ENCODE measurements at places on chromosomes 13 and 19. TPM values are rescaled to one million over a fixed set of nuclear protein-coding genes. Genes with fewer than 3 reads are reported as not detected.

DNA sequence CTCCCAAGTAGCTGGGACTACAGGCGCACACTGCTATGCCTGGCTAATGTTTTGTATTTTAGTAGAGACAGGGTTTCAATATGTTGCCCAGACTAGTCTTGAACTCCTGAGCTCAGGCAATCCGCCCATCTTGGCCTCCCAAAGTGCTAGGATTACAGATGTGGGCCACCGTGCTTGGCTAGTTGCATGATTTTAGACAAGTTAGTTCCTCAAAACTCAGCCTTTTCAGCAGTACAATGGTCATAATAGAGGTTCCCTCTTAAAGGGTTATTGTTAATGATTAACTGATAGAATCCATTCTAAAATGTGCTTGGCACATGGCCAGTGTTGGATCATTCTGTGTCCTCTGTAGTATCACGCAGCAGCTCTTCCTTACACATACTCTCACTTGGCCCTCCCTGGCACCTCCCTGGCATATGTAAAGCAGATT lies 19.5 kb upstream of the IFT88 start:
- no peak for DNase-seq
- no peak overlapping the region for H3K27ac ChIP-seq
- H3K27me3 ChIP-seq = no peaks in the 10 kb centered on the region
- no peak overlapping the region for H3K4me3 ChIP-seq
- H3K36me3 ChIP-seq = no peaks in the 10 kb centered on the region

POLD1 gene
- total RNA-seq = 29.1 TPM

DNA sequence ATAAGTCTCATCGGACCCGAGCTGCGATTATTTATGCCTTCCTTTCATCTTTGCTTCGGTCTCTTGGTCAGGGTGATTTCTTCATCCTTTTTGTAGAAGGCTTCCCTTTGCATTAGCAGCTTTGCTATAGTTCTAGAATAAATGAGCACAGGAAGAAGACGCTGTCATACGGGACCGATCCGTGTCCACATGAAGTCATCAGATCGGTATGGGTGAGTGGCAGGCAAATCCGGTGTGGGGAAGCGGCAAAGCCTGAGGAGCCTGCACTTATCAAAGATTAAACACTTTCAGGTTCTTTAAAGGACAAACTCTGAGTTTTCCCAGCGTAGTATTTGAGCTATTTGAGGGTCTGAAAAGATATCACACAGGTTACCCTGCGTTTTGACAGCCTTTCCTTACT lies 119.3 kb downstream of the IRS2 start:
- H3K4me3 ChIP-seq = no peak overlapping the region
- peaks cover 17% of the 10 kb centered on the region for H3K4me1 ChIP-seq
- H3K27ac ChIP-seq = no peak overlapping the region
- no peak for DNase-seq

DNA sequence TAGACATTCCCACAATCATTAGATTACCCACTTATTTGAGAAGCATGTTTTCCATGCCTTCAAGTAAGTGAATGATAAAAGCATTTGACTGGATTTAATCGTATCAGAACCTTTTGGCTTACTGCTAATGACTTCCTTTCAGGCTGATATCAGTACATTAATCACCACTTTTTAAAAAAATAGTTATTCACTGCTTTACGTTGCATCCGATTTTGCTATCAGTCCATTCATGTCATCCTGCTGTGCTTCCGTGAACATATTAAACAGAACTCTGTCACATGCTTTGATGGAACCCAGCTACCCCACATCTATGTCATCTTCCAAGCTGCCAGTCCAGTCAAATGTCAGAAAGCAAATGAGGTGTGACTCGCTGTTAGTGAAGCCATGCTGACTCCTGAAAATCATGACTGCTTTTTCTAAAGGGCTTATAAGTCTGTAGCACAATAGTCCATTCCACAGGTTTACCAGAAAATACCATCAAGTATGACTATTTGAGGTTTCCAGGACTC lies 440.9 kb downstream of the IRS2 start:
- no peak for DNase-seq
- H3K4me1 ChIP-seq = no peaks in the 10 kb centered on the region
- no peaks in the 10 kb centered on the region for H3K36me3 ChIP-seq
- no peaks in the 10 kb centered on the region for H3K27me3 ChIP-seq
- no peak overlapping the region for H3K4me3 ChIP-seq

DNA sequence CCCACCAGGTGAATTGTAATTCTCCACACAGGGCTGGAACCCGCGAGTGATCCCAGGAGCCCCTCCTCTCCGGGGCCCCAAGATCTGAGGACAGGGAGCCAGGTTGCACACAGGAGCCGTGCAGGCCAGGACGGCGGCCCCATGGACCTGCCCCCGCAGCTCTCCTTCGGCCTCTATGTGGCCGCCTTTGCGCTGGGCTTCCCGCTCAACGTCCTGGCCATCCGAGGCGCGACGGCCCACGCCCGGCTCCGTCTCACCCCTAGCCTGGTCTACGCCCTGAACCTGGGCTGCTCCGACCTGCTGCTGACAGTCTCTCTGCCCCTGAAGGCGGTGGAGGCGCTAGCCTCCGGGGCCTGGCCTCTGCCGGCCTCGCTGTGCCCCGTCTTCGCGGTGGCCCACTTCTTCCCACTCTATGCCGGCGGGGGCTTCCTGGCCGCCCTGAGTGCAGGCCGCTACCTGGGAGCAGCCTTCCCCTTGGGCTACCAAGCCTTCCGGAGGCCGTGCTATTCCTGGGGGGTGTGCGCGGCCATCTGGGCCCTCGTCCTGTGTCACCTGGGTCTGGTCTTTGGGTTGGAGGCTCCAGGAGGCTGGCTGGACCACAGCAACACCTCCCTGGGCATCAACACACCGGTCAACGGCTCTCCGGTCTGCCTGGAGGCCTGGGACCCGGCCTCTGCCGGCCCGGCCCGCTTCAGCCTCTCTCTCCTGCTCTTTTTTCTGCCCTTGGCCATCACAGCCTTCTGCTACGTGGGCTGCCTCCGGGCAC lies 3.9 kb downstream of the FFAR1 start:
- H3K36me3 ChIP-seq = no peaks in the 10 kb centered on the region
- H3K27ac ChIP-seq = no peak overlapping the region
- H3K27me3 ChIP-seq = no peaks in the 10 kb centered on the region

- H3K4me1 ChIP-seq = peaks cover 15% of the 10 kb centered on the region
- H3K4me3 ChIP-seq = peak overlapping the region; percentile 50
- no peak overlapping the region for H3K27ac ChIP-seq
- no peaks in the 10 kb centered on the region for H3K27me3 ChIP-seq
These were observed 9.0 kb downstream of the ZNF808 start for GRCh38 chr19:52536448-52536800.

- no peak overlapping the region for H3K4me3 ChIP-seq
- DNase-seq = no peak
- H3K36me3 ChIP-seq = no peaks in the 10 kb centered on the region
These were observed 144.1 kb upstream of the SERP2 start for GRCh38 chr13:44229371-44230030.

DNA sequence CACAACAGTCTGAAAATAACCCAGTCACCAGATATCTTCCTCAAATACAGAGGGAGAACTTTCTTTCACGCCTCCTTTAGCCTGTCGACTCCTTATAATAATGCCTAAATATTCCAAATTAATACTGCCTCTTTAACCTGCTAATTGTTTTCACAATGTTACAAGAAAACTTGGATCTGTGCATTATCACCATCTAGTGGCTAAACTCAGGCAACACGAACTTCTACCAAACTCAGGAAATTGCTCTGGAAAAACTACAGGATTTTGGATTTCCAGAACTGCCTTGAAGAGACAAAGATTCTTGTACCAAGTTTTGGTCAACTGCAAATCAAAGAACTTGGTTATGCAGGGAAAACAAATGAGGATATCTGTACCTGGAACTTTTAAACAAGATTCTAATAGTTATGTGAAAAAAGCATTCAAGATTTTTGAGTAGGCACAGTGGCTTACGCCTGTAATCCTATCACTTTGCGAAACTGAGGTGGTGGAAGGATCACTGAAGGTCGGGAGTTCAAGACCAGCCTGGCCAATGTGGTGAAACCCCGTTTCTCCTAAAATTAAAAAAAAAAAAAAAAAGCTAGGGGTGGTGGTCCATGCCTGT lies 10.8 kb downstream of the CLN5 start:
- no peak overlapping the region for H3K27ac ChIP-seq
- H3K36me3 ChIP-seq = peaks cover 12% of the 10 kb centered on the region
- no peak overlapping the region for H3K4me3 ChIP-seq
- peak; percentile 68 for DNase-seq
- H3K27me3 ChIP-seq = no peaks in the 10 kb centered on the region

CKM gene
- 0.94 TPM for total RNA-seq

All from spinal cord (tissue), 10 donors.